Upper lobe of left lung (tissue), 6 donors: ENCODE measurements at places on chromosomes 16 and 17.

DNA sequence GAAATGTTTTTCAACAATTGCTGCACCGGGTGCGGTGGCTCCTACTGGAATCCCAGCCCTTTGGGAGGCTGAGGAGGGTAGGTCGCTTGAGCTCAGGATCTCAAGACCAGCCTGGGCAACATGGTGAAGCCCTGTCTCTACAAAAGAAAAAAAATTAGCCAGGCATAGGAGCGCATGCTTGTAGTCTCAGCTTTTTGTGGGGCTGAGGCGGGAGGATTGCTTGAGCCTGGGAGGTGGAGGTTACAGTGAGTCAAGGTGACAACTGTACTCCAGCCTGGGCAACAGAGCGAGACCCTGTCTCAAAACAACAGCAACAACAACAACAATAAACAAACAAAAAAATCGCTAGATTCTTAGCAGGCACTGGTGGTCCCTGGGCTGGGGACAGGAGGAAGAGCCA is 28.5 kb downstream of the IL21R start:
- no peak overlapping the region for H3K4me3 ChIP-seq
- H3K27me3 ChIP-seq, result no peaks in the 10 kb centered on the region
- no peaks in the 10 kb centered on the region for H3K4me1 ChIP-seq
- H3K27ac ChIP-seq, result no peak overlapping the region
- DNase-seq, result no peak
- H3K36me3 ChIP-seq, result no peaks in the 10 kb centered on the region

DNA sequence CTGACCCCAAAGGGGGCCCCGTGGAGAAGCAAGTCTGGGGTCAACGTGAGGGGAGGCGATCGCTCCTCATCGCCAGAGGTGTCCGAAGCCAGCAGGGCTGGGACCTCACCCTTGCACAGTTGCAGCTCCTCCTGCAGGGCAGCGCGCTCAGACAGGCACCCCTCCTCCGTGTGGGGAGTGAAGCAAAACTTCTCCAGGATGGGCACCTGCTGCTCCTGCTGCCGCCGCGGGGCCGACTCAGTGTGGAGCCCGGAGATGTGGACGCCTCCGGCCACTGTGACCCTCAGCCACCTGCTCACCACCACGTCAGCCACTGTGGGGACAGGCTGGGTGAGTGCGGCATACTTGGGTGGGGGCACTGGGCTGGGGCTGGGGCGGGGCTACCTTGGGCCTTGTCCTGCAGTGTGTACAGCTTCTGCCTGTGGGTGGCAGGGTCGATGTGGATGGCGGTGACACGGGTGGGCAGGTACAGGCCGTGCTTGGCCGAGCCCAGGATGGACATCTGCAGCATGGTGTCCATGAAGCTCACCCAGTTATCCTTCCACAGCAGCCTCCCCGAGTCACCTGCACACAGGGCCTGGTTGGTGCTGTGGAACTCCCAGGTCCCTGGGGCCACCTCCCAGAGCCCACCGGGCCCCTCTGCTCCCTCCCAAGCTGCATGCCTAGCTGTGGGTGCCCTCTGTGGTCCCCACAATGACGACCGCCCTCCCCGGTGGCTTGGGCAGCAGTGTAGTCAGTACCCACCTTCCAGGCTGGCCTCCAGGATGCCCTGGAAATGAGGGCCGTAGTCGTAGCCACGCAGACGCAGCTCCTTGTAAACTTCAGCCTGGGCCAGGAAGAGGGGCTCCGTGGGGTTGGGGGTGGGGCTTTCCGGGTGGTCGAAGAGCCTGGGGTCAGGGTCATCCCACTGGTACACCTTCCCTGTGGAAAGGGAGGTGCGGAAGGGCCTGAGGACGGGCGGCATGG is 10.8 kb downstream of the FASN start:
- H3K27ac ChIP-seq, result no peak overlapping the region
- H3K4me3 ChIP-seq, result no peak overlapping the region
- DNase-seq, result no peak
- H3K4me1 ChIP-seq, result peaks cover 6% of the 10 kb centered on the region
- H3K27me3 ChIP-seq, result no peaks in the 10 kb centered on the region

GRCh38 chr17:32261936-32262510 is 3.6 kb upstream of the RHBDL3 start:
- DNase-seq, result no peak
- H3K4me1 ChIP-seq, result peaks cover 16% of the 10 kb centered on the region
- no peak overlapping the region for H3K4me3 ChIP-seq
- no peaks in the 10 kb centered on the region for H3K36me3 ChIP-seq
- peaks cover 18% of the 10 kb centered on the region for H3K27me3 ChIP-seq

DNA sequence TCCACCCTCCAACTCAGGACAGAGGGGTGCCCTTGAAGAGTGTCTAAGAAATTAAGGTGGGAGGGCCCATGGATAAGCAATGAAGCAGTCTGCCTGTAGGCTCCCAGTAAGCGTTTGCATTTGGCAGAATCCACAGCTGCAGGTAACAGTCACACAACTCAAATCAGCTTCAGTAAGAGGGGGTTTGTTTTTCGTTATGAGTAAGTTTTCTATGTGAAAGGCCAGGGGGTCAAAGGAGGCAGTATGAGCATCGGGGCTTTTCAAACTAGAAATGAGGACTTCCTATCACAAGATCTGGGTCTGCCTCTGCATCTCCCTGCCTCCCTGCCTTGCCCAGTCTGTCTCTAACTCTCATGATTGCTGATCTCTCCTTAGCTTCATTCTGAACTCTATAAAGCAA is 128.1 kb upstream of the CCL2 start:
- no peaks in the 10 kb centered on the region for H3K4me1 ChIP-seq
- no peak for DNase-seq
- H3K27ac ChIP-seq, result no peak overlapping the region
- no peak overlapping the region for H3K4me3 ChIP-seq
- no peaks in the 10 kb centered on the region for H3K27me3 ChIP-seq
- H3K36me3 ChIP-seq, result no peaks in the 10 kb centered on the region

- H3K4me1 ChIP-seq, result peaks cover 28% of the 10 kb centered on the region
- H3K4me3 ChIP-seq, result no peak overlapping the region
- H3K27me3 ChIP-seq, result no peaks in the 10 kb centered on the region
These were observed 24.1 kb downstream of the TMEM204 start for GRCh38 chr16:1557576-1557975.

GRCh38 chr17:1475321-1475854 is 17.1 kb downstream of the MYO1C start:
- H3K4me3 ChIP-seq, result no peak overlapping the region
- peak overlapping the region; percentile 16 for H3K27ac ChIP-seq
- DNase-seq, result peak; percentile 68
- no peaks in the 10 kb centered on the region for H3K27me3 ChIP-seq
- peaks cover 98% of the 10 kb centered on the region for H3K36me3 ChIP-seq

DNA sequence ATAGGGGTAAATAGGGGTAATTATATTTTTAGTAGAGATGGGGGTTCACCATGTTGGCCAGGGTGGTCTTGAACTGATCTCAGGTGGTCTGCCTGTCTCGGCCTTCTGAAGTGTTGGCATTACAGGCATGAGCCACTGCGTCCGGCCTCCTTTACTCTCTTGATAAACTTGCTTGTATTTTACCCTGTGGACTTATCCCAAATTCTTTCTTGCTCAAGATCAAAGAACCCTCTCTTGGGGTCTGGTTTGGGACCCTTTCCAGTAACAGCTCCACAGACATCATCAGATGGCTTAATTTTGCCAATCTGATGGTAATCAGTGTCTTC is 5.6 kb upstream of the C1QTNF1 start:
- no peaks in the 10 kb centered on the region for H3K36me3 ChIP-seq
- H3K4me1 ChIP-seq, result peaks cover 43% of the 10 kb centered on the region
- DNase-seq, result no peak
- H3K27ac ChIP-seq, result no peak overlapping the region

DNA sequence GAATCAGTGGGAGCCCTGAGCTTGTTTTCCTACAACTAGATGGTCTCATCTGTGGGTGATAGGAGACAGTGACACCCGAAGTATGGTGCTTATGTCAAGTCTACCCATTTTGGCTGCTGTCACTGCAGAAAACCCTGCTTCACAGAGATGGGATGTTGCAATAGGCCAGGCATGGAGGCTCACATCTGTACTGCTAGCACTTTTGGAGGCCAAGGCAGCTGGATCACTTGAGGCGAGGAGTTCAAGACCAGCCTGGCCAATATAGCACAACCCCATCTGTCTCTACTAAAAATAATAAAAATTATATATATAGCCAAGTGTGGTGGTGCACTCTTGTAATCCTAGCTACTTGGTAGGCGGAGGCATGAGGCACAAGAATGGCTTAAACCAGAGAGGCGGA is 2.3 kb upstream of the HERPUD1 start:
- H3K27me3 ChIP-seq, result no peaks in the 10 kb centered on the region
- DNase-seq, result no peak
- peaks cover 24% of the 10 kb centered on the region for H3K4me1 ChIP-seq
- H3K27ac ChIP-seq, result no peak overlapping the region
- H3K4me3 ChIP-seq, result no peak overlapping the region

- no peak for DNase-seq
- no peaks in the 10 kb centered on the region for H3K4me1 ChIP-seq
These were observed 24.9 kb downstream of the PIGL start for GRCh38 chr17:16241906-16242399.

GRCh38 chr17:43212641-43213490 is 1.2 kb downstream of the TMEM106A start:
- H3K4me1 ChIP-seq, result peaks cover 14% of the 10 kb centered on the region

DNA sequence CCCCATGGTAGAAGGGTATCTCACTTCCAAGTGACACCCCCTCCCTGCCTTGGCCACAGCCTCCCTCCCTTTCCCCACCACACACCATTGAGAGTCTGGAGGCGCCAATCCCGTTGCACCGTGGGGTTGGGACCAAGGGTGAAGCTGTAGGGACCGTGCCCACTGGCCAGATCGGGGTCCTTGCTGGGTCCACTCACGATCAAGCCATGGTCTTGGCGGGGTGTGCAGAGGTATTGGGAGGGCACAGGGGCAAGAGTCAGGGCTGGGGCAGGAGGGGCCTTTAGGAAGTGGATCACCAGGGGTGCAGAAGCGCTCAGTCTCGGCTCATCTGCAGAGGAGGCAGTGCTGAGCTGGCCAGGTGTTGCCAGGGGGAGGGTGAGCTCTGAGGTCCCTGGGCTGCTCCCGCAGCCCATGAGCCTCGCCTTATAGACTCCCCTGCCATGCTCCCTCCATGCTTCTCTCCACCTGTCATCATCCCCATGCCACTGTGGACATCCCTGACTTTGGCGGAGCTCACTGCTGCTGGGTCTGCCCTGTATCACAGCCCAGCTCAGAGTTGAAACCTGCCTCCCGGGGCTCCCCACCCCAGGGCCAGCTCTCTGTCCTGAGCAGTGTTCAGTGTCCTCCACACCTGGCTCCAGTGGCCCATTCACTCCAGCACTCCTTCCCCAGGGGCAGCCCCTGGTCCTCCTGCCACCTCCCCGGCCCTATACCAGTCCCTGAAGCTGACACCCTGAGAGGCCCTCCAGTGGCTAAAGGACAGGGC is 8.3 kb downstream of the CDH16 start:
- H3K36me3 ChIP-seq, result no peaks in the 10 kb centered on the region
- H3K4me3 ChIP-seq, result no peak overlapping the region
- peaks cover 4% of the 10 kb centered on the region for H3K4me1 ChIP-seq
- H3K27ac ChIP-seq, result no peak overlapping the region

DNA sequence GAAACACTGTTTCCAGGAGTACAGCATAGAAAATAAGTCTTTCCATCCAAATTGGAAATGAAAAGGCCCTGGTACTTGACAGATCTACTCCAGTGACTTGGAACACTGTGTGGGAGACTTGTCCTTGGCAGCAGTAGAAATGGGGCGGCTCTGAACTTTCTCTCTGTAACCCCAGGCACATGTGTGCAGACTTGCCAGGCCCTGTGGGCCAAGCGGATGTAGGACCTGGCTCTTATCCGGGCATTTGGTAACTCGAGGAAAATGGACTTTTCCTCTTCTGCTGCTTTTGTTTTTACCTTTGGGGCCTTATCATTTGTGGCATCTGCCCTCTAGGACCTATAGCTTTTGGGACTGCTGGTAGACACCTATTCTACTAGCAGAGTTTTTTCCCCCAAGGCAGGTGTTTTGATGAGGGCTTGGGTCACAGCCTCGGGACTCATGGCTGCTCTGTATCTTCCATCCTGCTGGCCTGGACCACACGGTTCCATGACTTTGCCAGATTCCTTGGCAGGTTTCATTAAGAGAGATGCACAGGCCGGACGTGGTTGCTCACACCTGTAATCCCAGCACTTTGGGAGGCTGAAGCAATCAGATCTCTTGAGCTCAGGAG is 43.5 kb downstream of the SMPD3 start:
- H3K4me3 ChIP-seq, result no peak overlapping the region
- no peaks in the 10 kb centered on the region for H3K36me3 ChIP-seq
- H3K4me1 ChIP-seq, result no peaks in the 10 kb centered on the region
- no peak for DNase-seq
- H3K27me3 ChIP-seq, result no peaks in the 10 kb centered on the region

GRCh38 chr16:88550246-88550661 is 19.9 kb upstream of the ZC3H18 start:
- peaks cover 4% of the 10 kb centered on the region for H3K4me1 ChIP-seq
- DNase-seq, result no peak
- H3K36me3 ChIP-seq, result no peaks in the 10 kb centered on the region
- H3K27ac ChIP-seq, result no peak overlapping the region
- no peak overlapping the region for H3K4me3 ChIP-seq

DNA sequence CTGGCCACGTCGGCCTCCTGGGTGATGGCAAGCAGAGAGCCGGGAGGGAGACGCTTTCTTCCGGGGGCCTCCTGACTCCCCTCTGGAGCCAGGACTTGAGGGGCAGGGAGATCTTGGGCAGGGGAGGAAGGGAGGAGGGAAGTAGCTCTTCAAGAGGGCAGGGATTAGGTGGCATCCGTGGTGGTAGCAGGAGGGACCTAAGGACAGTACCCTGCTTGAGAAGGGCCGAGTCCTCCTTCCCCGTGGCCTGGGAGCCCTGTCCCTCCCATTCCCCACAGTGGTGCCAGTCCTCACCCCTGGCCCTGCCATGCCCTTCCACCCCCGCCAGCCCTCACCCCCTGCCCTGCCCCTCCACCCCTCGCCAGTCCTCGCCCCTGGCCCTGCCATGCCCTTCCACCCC is 12.6 kb downstream of the TAX1BP3 start:
- no peak overlapping the region for H3K4me3 ChIP-seq
- H3K27me3 ChIP-seq, result no peaks in the 10 kb centered on the region
- H3K36me3 ChIP-seq, result peaks cover 14% of the 10 kb centered on the region
- H3K27ac ChIP-seq, result no peak overlapping the region

DNA sequence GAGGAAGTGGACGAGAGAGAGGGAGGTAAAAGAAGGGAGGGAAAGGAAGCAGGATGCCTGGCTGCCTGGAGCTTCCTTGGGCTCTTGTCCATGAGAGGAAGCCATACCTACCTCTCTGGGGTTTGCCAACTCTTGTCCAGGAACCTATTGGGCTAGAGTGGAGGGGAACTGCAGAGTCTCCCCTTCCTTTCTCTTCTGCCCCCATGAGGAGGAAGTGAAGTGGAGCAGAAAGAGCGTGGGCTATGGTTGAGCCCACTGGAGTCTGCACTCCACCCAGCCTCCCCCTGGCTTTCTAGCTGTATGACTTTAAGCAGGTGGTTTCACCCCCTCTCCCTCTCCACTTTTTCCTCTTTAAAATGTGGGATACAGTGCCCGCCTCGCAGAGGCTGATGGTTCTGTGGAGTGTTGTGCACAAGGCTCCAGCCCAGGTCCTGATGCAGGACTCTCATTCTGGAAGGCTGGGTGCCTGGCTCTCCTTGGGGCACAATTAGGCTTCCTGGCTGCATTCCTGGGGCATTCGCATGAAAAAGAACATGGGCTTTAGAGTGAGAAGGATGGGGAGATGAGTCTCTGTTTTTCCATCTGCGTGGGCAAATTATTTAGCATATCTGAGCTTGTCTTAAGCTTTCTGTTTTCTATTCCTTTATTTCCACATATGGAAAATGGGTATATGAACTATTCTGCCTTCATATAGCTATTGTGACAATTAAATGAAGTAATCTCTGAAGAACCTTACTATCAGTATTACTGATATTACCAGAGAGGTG is 40.7 kb downstream of the HLF start:
- H3K4me3 ChIP-seq, result no peak overlapping the region
- H3K27ac ChIP-seq, result no peak overlapping the region
- peaks cover 10% of the 10 kb centered on the region for H3K4me1 ChIP-seq
- H3K27me3 ChIP-seq, result no peaks in the 10 kb centered on the region
